ENCODE measurements at places on chromosomes 1 and 21.

DNA sequence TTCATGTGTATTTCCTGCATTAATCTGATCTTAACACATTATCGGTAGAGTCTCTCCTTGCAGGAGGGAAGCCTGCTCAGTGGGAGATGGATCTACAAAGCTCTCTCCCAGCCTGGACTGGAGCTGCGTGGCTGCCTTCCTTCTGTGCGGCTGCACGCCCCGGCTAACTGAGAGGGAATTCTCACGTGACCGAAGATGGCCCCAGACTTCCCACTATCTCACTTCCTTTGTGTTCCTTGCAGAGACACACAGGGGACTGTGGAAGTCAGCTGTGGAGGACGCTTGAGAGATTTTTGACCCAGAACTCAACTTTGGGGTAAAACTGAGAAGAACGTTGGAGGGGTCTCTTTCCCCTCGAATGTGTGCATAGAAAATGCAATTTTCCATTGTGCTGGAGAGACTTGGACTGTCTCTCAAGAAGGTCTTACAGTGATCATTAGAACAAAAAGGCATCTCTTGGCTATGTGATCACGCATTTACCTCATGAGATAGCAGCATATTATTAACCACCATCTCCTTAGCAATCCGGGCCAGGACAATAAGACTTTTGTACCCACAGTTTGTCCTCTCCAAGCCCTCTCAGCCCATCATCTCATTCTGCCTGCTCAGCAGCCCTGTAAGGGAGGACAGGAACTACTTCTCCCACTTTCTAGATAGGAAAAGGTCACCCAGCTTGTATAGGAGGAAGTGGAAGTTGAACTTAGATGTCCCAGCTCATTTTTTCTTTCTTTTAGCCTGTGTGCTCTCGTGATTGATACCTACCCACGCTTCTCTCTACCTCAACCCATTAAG, 49.3 kb upstream of the TARBP1 start:
- no peak for DNase-seq

DNA sequence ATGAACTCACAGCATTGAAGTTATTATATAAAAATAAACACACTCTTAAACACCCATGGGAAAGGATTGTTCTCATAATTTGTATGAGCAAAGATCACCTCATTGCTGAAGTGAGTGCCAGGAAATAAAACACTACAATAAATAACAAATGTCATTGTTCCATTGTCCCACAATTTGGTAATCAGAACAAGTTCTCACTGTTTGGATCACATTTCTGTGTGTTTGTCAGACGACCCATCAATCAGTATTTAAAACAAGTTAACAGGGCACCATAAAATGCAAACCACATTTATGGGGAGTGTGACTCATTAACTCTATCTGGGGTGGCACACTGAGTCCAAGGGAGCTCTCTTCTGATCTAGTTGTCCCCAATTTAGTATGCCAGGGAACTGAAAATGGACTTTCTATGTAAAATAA, 124.5 kb downstream of the PTPRC start:
- DNase-seq, result no peak

GRCh38 chr1:182441719-182442118, 8.2 kb upstream of the RGSL1 start:
- no peak for DNase-seq

DNA sequence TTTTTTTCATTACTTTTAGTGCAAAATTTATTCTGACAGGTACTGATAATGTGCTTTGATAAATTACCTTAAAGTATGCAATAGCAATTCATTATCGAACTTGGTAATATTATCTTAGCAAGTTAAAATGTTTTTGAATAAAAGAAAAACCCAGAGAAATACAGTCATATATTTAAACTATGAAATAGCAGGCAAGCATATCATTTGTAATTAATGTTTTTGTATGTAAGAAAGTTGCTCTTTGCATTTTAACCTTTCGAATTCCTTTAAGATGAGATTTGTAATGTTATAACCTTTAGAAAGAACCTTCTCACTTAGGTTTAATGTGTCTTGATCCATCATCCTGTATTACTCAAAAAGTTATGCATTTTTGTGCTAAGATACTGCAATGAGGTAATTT, 585.6 kb downstream of the PTBP2 start:
- no peak for DNase-seq

DNA sequence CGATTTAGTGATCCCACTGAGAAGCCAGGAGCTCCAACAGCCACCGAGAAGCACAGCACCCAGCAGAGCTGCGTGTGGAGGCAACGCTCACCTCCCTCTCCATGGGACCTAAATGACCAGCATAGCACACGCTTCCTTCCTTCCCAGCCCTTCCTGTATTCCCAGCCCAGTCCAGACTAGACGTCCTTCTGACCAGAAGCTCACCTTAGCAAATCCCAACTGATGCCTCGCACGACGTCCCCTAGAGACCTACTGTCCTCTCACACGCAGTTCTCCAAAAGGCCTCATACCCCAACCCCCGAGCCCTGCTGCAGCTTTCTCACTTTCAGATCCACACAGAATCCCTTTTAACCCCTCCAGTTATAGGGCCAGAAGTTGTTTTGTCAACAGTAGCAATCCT, 132.4 kb downstream of the SLC45A1 start:
- DNase-seq, result no peak

DNA sequence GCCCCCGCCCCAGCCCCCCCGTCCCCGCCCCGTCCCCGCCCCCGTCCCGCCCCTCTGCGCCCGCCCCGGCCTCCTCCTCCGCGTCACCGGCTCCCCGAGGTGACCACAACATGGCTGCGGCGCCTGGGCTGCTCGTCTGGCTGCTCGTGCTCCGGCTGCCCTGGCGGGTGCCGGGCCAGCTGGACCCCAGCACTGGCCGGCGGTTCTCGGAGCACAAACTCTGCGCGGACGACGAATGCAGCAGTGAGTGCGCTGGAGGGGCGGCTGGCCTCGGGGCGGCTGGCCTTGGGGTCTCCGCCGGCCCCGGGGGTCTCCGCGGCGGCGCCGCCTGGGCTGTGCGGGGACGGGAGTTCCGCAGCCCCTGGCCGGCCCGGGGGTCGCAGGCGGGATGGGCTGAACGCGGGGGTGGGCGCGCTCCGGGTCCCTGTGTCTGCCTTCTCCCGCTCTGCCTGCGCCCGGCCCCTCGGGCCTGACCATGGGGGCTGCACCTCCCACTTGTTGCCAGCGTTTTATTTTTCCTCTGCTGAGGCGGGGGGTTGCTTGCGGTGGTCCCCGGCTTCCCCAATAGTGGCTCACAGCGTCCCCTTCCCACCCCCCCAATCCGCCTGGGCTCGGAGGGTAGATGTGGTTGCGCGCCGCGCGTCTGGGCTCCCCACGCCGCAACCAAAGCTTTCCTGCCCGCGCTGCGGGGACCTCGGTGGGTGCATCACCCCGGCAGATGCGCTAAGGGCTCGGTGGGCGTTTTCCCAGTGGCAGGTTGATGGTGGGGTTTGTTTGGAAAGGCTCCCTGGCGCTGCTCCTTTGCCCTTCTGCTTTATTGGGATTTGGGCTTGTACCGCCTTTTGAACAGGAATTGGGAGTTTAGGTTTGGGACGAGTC, at the start of gene MIA3:
TSS of gene MIA3 (plus strand) at position 97 of the 879 bp plus-strand sequence. CDS start at position 111, 14 bp downstream.
- DNase-seq, result peak; percentile 41

- DNase-seq, result peak; percentile 42
Measured at GRCh38 chr1:210328746-210329503, at the start of gene HHAT. TSS of gene HHAT (plus strand) at chr1:210328902. CDS start at chr1:210348976, 20,074 bp downstream.

GRCh38 chr1:206472454-206472853, 2.2 kb downstream of the IKBKE start:
- no peak for DNase-seq

- no peak for DNase-seq
Measured at GRCh38 chr1:7407544-7407895, 363.6 kb upstream of the VAMP3 start.

DNA sequence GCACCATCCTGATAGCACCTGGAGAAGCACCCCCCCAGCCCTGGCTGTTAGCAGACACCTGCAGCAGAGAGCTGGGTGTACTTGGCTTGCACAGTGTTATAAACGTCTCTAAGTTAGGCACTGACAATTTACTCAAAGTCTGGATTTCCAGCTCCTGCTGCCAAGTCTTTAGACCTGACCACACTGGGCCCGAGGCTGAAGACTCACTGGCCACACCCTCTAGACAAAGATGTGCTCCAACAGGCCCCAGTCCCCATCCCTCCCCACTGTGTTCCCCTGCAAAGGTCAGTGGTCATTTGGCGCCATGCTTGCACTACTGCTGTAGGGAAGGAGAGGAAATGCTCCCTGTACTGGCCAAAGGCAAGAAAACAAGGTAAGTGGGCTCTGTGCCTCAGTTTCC, 31.1 kb downstream of the PADI6 start:
- DNase-seq, result no peak

DNA sequence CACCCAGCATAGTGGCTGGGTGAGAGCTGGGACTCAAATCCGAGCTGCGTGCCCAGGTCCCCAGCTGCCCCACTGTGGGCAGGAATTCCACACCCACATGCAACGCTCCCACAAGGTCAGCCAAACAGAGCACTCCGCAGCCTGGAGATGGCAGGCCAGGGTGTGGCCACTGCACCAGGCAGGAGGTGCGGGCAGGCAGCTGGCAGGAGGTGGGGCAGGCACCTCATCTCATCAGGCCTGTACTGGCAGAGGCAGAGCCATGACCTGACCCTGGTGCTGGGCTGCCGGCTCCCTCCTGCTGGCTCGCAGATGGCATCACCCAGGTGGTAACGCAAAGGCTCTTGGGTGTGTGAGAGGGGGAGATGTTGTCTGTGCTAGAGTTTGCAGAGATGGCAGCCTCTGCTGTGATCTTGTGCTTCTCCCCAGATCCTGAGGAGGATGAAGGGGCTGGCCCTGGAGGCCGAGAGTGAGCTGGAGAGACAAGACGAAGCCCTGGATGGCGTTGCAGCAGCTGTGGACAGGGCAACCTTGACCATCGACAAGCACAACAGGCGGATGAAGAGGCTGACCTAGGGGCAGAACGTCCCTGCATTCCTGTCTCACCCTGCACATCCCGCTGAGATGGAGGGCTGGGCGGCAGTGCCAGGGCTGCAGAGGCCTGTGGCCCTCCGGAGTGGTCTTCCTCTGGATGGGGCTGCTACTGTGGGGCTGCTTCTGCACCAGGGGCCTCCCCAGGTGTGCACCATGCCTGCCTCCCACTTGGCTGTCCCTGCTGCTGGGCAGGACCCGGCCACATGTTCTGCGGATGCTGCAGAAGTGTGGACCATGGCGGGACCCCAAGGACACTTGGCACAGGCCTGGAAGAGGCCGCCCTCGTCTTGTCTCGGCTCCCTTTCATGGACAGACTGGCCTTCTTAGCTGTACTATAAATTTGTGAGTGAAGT, 35.1 kb upstream of the PRSS38 start:
- DNase-seq, result no peak

DNA sequence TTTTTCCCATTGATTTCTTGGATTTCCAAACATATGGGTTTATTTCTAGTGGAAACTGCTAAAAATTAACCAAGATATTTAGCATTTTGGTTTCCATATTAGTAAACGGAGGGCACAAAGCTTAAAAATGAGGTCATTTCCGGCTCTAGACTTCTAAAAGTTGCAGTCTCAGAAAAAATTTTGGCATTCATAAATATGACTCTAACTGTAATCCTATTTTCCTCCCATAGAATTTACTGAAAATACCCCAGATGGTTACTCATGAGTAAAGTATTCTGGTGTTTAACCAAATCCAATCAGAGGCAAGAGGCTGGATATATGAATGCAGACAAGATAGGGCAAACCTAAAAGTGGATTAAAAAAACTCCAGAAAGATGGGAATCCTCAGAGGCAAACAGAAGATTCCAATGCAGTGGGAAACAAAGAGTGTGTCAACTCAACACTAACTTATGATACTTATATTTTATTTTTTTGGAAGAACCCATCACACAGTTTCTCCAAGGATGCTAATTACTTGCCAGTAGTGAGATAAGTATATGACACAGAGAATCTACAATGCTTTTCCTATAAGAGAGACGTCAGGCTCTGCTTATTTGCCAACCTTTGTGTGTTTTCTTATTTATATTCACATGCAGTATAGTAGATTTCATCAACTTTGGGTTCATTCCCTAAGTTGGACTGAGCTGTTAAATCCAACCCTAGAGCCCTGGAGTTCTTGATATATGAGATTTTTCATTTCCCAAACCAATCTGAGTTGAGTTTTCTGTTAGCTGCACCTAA, 90.1 kb upstream of the BCL10 start:
- DNase-seq, result no peak

- no peak for DNase-seq
Measured at GRCh38 chr21:19440792-19441655, 1037.4 kb upstream of the TMPRSS15 start.

DNA sequence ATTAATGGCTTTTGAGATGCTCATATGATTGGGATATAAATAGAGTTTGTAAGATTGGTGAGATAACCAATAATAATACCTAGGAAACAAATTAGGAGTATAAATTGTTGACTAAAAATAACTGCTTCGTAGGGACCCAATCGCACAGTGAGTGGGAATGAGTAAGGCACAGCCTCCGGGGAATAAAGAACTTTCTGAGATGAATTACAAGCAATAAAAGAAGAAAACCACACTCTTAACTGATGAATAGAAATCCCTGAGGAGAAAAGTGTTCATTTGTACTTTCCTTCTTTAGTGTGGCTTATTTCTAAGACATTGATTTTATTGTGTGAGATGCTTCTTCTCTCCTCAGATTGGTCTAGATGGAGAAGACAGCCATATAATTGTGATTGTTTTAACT, 443.4 kb upstream of the PRMT6 start:
- no peak for DNase-seq

DNA sequence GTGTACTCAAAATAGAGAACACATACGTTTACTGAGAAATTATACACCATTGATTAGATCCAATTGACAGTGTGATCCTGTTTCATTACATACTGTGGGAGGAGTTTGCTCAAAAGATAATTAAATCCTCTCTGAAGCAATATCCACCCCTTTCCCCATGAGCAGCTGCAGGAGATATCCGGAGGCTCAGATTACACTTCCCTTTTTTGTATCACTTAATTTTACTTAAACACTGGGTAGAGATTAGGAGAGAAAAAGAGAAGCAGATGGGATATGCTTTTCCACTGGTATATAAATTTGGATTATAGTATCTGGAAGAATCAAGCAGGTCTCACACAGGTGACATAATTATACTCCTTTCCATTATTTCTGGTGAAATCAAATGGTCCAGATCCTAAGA, 333.3 kb upstream of the ZRANB2 start:
- DNase-seq, result no peak

DNA sequence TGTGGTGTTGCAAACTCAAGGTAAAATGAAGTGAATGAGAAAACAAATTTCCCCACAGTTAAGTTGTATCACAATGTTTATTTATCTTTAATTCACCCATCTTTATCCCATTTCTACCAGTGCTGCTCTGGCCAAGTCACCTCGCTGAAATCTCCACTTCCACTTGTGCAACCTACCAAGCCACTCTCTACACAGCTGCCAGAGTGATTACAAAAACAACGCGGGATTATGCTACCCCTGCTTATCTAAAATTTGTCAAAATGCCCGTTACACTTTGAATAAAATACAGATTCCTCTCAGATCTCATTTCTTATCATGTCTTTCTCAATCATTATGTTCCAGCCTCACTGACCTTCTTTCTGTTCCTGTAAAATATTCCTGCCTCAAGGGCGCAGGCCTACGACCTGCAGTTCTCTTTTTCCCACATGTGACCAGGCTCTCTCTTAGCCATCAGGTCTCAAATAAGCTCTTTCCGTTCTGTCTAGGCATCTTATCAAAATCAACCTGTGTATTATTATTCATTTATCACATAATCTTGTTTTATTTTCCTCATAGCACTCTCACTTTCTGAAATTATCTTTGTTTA, 95.6 kb downstream of the NTMT2 start:
- DNase-seq, result no peak
